ENCODE measurements at places on chromosomes 4 and X.

DNA sequence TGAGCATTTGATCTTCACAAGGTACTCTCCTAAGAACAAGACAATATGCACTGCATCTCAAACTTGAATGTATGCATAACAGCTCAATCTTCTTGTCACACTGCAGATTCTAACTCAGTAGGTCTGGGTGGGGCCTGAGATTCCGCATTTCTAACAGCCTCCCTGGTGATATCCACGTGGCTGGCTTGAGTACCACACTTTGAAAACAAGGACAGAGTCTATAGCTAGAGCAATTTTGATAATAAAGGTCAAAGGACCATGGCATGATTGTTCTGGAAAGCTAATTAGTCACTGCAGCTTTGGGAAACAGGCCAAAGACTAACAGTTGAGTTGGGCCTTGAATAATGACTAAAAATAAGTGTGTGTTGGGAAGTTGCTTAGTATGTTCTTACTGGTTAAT is 213.3 kb downstream of the GBA3 start:
- no peak for DNase-seq

DNA sequence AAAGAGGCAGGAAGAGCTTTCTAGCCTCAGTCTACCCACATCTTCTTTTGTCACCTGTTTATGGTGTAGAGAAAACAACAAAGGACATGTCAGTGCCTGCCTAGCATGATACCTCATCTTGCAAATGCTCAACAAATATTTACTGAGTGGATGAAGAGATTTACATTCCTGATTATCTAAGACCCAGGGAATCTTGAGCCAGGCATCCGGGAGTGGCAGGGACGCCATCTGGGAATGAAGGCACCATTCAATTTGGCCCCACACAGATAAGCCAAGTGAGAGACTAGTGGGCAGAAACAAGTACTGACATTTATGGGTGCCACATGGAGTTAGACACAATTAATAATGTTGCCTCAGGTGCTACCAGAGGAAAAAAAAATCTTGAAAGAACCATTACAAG is 36.8 kb upstream of the CASK start:
- DNase-seq: no peak

DNA sequence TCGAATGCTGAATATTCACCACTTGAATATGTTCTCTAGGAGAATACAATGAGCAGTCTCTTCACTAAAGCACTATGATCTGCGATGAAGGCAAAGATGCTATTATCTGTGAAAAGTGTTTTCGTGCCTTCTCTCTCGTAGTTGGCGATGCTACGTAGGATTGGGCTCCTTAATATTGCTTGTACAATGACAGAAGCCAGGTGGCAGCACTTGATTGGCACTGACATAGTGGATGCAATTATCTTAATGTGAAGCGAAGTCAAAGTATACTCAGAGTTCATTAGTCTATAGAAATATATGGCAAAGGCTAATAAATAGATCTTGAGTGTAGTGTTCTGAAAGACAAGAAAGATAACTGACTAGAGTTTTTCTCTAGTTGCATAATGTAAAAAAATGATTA is 1135.7 kb upstream of the AGA start:
- DNase-seq: no peak

GRCh38 chr4:119011607-119011988 is 122.9 kb downstream of the SYNPO2 start:
- no peak for DNase-seq

DNA sequence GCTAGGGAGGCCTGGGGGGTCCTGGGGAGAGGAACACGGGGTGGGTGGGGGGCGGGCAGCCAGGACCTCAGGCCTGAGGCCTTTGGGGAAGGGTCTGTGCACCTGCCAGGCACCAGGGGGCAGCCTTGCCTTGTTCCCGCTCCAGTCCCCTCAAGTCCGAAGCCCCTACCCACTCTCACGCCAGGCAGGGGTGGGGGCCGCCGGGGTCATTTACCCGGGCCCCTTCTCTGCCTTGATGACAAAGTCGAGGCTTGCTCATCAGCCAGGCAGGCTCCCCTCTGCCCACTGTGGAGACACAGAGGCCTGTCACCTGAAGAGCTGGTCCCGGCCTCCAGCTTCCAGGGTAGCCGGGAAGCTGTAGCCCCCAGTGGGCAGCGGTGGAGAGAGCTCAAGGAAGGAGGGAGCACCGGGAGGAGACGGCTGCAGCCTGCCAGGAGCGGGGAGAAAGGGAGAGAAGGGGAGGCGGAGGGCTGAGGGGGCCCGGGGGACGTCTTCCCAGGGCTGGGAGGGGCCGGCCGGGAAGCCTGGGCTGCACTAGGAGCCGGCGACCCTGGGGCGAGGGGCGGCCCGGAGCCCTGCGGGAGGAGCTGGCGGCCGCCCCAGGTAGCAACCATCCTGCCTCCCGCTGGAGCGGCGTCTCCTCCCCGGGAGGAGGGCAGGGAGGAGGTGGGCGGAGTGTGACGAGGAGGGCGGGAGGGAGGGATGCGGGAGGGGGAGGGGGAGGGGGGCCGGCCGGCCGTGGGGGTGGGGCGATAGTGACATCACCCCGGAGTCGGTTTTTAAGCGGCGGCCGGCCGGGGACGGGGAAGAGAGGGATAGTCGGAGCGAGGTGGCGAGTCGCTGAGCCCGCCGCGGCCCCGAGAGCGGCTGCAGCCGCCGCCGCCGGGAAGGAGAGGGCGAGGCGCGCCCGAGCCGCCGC is at the start of gene SLC6A8:
Gene SLC6A8 (plus strand): TSS at position 806 of the 919 bp plus-strand sequence. CDS start 649 bp downstream, outside the sequence.
- DNase-seq: peak; percentile 79

- DNase-seq: no peak
Measured at GRCh38 chr4:189036906-189037305, 897.7 kb downstream of the TRIML1 start.

- no peak for DNase-seq
Measured at GRCh38 chrX:139642241-139642927, 65.6 kb downstream of the MCF2 start.

- DNase-seq: no peak
Measured at GRCh38 chrX:139720136-139720535, 12.2 kb upstream of the MCF2 start.

- DNase-seq: no peak
Measured at GRCh38 chrX:118884552-118885138, 61.0 kb downstream of the ZCCHC12 start.

GRCh38 chrX:3066555-3066954 is 25.3 kb downstream of the ARSF start:
- DNase-seq: peak; percentile 54

DNA sequence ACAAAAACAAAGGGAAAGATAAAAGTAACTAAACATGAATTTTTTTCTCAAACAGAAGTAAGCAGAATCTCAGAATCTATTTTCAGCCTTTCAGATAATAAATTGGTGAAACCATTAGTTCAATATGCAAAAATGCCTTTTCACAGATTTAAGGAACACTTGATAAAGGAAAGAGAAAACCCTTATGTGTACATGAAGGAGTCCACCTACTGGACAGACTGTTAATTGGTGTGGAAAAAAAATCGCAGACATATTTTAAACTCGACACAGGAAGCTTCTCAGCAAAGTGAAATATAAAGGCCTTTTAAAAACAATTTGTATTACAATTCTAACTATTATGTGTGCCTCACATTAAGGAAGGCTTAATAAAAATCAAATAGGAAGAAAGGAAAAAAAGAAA is 22.3 kb downstream of the COX7B2 start:
- no peak for DNase-seq

DNA sequence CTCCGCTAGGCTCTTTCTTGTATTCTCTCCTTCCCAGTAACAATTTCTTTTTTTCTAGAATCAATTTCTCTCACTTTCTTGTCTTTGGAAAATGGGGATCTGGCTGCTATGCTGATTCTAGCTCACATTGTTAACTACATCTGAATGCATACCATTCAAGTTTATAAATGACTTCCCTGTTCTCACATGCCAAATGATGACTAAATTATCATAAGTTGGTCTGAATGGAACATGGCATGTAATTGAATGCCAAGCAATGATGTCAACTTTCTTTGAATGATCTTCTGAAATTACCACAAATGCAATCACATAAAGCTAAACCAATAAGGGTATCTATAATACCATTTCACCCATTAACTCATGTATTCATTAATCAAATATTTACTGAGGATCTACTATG is 2.7 kb upstream of the ITM2A start:
- no peak for DNase-seq

DNA sequence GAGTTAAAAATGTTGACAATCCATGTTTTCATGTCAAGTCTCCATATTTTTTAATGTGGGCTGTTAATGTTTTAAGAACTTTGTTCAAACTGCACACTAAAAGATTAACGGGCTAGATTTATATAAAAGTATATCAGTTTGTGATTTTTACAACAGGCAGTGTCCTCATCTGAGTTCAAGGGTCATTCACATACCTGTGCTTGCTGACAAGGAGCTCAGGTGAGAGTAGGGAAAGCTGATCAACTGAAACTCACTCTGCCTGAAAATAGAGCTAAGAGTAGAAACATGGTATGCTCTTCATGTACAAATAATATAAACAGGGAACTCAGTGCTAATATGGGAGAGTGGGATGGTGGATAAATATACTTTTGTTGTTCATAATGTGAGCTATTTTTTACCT is 102.3 kb upstream of the DKK2 start:
- no peak for DNase-seq

- no peak for DNase-seq
Measured at GRCh38 chr4:54001668-54002365, 62.6 kb downstream of the CHIC2 start.

GRCh38 chr4:41814565-41814964 is 66.0 kb upstream of the PHOX2B start:
- no peak for DNase-seq

GRCh38 chr4:183758758-183759447 is 99.8 kb downstream of the TRAPPC11 start:
- no peak for DNase-seq

GRCh38 chr4:110533940-110534339 is 58.0 kb downstream of the ENPEP start:
- DNase-seq: no peak

DNA sequence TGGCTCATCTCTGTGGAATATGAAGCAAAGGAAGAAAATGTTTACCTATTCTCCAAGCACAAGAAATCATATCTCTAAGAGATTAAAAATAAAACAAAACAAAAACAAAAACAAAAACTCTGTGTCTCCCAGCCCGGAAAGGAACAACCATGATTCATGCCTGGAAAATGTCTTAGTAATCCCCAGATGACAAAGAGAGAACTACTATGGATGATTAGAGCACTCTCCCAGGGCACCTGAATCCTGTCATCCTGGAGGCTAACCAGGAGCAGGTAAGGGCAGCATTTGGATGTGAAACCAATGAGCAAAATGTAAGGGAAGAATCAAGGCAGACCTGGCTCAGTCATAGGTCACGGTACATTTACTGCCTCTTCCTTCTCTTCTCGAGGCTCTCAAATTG is 1.7 kb upstream of the AKAP4 start:
- no peak for DNase-seq

- no peak for DNase-seq
Measured at GRCh38 chr4:67401902-67402301, 143.4 kb downstream of the CENPC start.

DNA sequence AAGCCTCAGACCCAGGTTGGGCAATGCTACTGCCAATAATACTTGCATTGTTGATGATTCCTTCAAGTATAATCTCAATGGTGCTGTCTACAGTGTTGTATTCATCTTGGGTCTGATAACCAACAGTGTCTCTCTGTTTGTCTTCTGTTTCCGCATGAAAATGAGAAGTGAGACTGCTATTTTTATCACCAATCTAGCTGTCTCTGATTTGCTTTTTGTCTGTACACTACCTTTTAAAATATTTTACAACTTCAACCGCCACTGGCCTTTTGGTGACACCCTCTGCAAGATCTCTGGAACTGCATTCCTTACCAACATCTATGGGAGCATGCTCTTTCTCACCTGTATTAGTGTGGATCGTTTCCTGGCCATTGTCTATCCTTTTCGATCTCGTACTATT is 7.4 kb downstream of the LPAR4 start:
- no peak for DNase-seq

DNA sequence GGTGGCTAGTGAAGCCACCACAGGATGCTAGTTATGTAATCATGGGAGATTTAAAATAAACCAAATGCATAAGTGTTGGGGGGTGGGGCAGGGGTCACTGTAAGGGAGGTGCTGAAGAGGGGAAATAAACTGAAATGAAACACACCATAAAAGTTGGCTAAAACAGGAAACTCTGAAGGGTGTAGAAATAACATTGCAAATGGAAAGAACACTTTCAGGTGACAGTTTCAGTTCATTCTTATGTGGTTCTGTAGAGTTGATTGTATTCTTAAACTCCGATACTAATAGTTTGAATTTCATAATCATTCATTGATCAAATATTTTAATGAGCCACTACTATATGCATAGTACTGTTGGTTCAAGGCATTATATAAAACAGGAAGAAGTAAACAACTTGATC is 80.1 kb downstream of the HDAC8 start:
- no peak for DNase-seq

DNA sequence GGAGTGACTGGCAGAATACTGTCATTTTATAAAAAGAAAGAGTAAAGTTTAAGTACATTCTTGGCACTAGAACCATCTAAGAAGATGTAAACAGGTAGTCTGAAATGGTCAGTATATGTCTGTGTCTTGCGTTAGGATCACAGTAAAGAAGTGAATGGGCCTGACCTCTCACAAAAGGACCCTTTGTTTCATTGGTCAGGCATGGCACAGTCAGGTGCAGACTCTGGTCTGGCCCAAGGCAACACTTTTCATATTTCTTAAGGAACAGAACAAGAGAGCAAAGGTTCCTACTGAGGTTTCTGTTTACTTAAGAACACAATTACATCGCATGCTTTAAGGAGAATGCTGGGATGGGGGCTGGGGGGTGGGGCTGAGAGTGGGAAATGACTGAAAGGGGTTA is 48.1 kb downstream of the RPGR start:
- DNase-seq: no peak

All from heart left ventricle (tissue), 16 donors.